ENCODE measurements at places on chromosomes 3 and 15.
A peak's percentile ranks its signal among the peaks of the same experiment; 100 is the strongest.

DNA sequence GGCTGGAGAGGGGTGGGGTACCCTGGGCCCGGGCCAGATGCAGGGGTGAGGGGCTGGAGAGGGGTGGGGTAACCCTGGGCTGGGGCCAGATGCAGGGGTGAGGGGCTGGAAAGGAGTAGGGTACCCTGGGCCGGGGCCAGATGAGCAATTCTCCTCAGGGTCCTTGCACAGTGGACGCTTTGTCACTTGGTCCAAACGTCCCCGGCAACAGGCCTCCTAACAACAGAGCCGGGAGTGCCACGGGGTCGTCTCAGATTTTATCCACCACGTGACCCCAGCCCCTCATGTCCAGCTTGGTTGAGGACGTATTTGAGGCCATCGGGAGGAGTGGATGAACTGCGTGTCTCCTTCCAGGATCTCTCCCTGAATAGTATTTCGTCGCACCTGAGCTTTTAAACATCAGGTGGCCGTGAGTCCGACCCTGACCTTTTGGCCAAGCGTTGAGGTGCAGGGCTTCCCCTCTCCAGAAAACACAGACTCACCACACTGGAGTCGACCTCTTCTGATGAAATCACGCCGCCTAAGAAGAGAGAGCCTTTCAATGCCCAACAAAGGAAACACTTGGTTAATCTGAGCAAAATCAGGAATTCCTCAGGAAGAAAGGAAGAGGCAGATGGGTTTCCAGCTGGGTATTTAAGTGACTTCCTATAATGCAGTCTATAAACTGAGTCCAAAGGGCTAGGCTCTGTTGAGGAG lies 12.8 kb upstream of the LRRC15 start:
- DNase-seq: no peak

GRCh38 chr15:40150163-40150925 lies 10.5 kb upstream of the BUB1B start:
- peak; percentile 25 for DNase-seq

DNA sequence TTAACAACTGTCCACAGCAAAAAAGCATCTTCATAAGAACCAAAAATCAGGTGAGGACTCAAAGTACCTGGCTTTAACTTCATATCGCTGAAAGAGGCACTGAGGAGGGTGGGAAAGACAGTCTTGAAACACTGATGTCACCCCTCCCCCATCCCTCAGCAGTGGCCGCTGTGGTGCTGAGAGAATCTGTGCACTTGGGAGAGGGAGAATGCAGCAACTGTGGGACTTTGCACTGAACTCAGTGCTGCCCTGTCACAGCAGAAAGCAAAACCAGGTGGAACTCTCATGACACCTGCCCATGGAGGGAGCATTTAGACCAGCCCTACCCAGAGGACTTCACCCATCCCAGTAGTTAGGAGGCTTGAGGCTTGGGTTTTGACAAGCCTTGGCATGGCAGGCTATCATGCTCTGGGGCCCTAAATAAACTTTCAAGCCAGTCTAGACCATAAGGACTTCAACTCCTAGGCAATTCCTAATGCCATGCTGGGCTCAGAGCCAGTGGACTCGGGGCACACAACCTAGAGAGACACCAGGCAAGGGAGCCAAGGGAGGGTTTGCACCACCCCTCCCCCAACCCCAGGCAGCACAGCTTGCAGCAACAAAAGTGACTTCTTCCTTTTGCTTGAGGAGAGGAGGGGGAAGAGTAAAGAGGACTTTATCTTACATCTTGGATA lies 6.1 kb upstream of the ZSCAN2 start:
- no peak for DNase-seq

- DNase-seq: no peak
Observed at GRCh38 chr15:100592898-100593297, 9.1 kb downstream of the LINS1 start.

DNA sequence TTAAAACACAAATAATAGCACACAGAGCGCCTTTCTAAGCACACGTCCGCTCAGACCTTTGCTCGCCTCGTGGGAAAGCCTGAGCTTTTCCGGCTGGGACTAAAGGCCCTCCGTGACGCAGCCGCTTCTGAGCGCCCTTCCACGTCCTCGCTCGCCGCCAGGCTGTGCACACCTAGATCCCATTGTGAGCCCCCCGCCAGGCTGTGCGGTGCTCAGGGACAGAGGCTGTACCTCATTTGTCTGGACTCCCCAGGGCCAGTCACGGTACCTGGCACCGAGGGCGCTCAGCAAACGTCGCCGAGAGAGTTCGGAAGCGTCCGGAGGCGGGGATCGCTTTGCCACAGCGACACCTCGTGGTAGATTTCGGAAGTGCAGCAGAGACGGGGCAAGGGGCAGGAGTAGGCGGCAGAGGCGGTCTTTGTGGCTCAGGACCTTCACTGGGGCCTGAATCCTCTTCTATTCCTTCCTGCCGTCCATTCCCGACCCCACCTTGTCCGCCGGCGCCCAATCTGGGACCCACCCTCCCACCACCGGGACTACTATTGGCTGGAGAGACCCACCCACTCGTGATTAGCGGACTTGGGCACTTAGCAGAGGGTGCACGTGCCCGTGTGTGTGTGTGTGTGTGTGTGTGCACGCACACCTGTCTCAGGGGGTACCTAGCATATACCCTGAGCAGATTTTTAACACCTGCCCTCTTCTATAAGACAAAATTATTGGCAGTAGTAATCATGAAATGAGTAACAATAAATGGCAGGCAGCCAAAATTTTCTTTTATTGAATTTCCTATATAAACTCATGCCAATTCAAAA lies 65.6 kb downstream of the RHCG start:
- DNase-seq: peak; percentile 53

GRCh38 chr15:84050076-84050475 lies 185.5 kb upstream of the GOLGA6L4 start:
- no peak for DNase-seq

- no peak for DNase-seq
Observed at GRCh38 chr3:195570912-195571311, 12.8 kb downstream of the APOD start.

GRCh38 chr3:63582943-63583500 lies 69.5 kb upstream of the SNTN start:
- DNase-seq: no peak

DNA sequence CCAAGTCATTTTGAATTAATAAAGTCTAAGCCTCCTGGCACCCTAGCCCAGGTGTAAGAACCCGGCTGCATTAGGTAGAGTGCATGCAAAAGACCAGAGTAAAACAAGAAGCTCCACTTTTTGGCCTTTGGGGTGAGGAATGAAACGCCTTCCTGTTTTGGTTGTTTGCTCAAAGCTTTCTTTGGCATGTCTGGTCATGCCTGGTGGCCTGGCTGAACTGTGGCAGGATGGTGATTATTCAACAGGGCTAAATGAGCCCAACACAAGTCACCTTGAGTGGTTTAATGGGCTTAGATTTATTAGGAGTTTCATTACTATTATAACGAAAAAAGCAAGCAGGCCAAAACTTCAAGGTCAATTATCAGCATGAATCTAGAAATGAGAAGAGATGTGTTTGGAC lies 40.9 kb upstream of the LDHAL6B start:
- DNase-seq: no peak

DNA sequence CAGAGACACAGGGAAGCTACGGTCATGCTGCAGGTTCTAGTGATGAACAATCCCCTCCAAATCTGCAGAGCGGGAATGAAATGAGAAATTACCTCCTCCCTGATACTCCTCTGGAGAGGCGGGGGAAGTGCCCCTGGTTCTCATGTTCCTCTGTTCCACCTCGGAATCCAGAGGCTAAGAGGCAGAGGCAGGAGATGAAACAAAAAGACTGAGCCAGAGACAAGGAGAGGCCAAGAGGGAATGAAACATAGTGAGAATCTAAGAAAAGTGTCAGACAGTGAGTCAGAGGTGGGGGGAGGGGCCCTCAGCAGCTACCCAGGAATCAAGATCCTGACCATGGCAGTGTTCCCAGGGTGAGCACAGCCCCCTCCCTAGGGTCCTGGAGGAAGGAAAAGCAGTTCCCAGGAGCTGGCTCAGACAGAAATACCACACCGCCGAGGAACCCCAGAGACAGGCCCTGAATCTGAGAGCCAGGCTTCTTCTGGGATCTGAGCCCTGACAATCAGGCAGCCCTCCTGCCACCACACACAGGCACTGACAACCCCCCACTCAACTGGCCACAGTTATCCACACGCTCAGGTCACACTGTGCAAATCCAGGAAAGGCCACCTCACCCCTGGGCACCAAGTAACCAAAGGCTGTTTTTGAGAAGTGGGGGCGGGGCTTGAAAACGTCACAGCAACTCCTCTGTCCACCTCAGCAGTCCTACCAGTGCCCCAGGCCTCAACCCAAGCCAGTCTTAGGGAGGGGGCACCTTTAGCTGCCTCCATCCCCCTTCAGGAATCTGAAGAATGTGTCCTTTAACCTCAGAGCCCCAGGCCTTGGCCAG lies 2.4 kb downstream of the CSRNP1 start:
- peak; percentile 100 for DNase-seq

GRCh38 chr15:58934114-58934447 lies 602 bp upstream of the SLTM start:
- no peak for DNase-seq

DNA sequence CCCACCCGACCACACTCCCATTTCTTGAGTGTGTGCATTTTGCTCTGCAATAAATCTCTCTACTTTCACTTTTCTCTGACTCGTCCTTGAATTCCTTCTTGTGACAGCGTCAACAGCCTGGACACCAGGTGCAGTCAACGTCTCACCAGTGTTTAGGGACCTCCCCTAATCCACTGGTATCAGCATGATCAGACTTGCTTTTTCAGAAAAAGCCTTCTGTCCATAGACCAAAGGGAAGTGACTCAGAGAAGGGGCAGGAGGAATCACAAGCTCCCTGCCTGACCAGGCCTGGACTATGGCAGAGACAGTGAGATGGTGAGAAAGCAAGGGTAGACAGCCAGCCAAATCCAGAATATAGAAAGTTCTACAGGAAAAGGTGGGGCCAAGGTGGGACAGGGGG lies 15.5 kb downstream of the CCR5 start:
- DNase-seq: no peak

DNA sequence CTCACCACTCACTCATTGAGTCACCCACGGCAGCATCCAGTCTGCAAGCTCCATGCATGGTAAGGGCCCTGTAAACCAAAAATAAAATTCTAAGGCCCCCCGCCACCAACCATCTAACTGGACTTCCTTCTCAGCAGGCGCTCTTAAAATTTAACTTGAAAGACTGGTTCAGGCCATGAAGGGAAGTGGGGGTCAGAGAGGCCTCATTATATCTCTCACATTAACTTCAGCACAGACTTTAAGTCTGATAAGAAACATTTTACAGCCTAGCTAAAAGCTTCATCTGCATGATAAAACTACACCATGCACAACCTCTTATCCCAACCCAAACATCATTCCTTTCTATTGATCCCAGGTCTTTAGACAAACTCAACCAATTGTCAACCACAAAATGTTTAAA lies 38.5 kb downstream of the FBLN2 start:
- no peak for DNase-seq

GRCh38 chr3:72970942-72971341 lies 25.7 kb upstream of the PPP4R2 start:
- DNase-seq: no peak

DNA sequence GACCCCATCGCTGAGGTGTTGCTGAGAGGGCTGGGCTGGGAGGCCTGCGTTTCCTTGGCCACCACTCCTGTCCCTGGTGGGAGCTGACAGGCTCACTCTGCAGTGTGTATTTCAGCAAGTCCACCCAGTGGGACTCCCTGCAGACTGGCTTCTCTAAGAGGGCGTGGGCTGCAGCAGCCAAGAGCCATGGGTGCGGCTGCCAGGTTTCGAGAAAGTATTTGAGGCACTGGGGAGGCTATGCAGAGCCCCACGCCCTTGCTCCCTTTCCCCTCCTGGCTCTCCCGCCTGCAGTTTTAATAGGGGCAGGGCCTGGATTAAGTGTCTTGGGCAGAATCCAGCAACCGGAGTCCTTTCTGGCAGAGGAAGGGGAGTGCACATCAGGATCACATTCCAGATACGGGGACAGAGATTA lies 242.1 kb downstream of the THSD4 start:
- no peak for DNase-seq

GRCh38 chr3:182637350-182638110 lies 155.8 kb upstream of the ATP11B start:
- DNase-seq: no peak

DNA sequence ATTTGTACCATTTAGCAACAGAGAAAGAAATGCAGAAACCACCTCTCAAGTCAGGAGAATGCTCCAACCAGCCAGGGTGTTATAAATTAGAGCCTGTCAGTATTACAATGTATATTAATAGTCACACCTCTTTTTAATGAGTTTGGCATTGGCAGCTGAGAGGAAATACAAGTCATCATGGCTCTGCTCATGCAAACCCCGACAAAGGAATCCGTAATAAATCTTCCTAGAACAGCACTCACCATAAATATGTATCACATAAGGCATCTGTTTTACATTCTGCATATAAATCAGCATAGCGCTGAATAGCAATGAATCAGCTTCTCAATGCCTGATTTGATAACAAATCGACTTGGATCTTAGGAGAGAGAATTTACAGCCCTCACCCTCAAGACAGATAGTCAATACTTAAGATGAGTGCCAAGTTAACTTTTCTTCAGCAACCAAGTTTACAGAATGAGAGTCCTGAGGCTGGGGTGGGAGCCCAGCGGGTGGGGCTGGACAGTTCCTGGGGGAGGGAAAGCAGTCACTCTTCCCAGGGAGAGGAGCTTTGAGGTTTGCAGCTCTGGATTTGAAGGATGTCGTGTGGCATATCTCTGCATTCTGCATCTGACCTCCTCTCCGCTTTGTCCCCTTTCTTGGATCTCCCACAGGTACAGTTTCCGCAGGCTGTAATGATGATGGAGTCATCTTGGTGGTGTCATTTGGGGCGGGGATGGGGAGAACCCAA lies 1034.4 kb upstream of the NR2F2 start:
- DNase-seq: peak; percentile 96

- peak; percentile 77 for DNase-seq
Observed at GRCh38 chr3:197352382-197352781, 54.0 kb upstream of the DLG1 start.

- DNase-seq: peak; percentile 67
Observed at GRCh38 chr3:99842826-99843589, 25.3 kb downstream of the CMSS1 start.

DNA sequence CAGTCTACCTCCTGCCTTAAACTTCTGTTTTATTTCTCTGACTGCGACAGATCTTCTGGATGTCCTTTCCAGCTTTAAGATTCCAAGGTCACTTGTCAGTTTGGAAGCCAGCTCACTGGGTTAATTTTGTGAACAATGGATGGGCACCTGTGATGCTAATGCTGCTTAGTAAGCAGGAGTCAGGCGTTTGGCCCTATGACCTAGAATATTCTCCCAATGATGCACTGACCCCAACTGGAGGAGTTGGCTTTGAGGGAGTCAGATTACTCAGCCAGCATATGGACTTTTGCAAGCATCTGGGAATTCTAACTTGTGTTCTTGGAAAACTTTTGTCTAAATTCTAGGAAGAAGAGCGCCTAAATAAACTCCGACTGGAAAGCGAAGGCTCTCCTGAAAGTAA lies 28.1 kb downstream of the HACD3 start:
- DNase-seq: no peak

DNA sequence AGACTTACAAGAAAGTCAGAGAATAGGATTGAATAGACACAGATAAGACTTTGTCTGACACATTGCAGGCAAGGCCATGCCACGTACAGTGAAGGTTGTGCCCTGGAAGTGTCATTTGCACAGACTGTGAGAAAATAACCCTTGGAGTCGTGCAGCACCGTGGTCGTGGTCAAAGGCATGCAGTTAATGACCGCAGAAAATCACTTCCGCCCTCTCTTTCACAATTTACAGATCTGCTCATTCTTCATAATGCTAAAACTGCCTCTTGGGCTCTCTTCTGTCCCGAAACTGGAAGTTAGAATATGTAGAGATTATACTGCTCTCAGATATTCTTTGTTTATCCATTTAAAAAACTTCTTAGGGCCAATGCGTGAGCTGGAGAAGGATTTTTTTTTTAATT lies 73.2 kb upstream of the CTXND1 start:
- no peak for DNase-seq

All from fibroblast of upper back skin (primary cell).